ENCODE measurements at places on chromosomes 16 and 17. TPM values are rescaled to one million over a fixed set of nuclear protein-coding genes. Genes with fewer than 3 reads are reported as not detected.

The RNF166 gene
- 18.6 TPM for total RNA-seq

The ADAM11 gene
- total RNA-seq: 0.77 TPM

The SPATA32 gene
- total RNA-seq: 0.12 TPM

The SRP68 gene
- total RNA-seq: 43.7 TPM

The CBX2 gene
- total RNA-seq: 2.3 TPM

The ENPP7 gene
- total RNA-seq: not detected

The TOX3 gene
- not detected for total RNA-seq

The TAOK2 gene
- total RNA-seq: 62.0 TPM

Measured in uterine smooth muscle cell (primary cell).